Ovary (tissue), 10 donors: ENCODE measurements at places on chromosomes 11 and 22. TPM values are rescaled to one million over a fixed set of nuclear protein-coding genes. Genes with fewer than 3 reads are reported as not detected.

Gene KRTAP5-8
- not detected for polyA plus RNA-seq

- no peak for DNase-seq
Observed at GRCh38 chr22:49017482-49018329, 810.0 kb downstream of the BRD1 start.

DNA sequence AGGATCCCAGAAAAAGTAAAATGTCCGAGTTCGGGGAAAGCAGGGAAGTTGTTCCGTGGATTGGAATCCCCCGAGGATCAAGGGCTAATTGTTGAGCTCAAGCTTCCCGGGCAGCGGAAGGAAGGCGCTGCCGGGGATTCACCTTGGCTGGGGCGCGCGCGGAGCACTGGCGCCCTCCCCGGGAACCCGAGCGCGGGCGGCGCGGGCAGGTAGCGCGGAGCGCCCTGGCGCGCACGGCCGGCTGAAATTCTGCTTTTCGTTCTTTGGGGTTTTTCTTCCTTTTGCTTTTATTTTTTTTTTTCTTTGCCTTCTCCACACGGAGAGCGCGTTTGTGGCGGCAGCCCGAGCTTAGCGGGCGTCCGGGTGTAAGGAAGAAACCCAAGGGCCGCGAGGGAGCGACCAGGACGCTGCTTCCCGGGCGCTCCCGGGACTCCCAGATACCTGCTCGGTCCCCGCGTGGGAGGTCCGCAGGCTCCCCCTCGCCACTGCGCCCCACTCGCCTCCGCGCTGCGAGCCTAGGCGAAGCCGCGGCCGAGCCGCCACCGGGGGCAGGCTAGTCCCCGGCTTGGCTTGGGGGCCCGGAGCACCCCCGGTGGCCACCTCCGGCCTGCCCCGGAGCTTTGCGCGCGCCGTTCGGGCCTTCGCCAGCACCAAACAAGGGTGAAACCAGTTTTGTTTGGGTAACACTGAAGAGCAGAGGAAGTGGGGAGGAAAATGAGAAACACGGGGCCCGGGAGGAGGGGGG, 4.8 kb upstream of the IGF2 start:
- DNase-seq: no peak

DNA sequence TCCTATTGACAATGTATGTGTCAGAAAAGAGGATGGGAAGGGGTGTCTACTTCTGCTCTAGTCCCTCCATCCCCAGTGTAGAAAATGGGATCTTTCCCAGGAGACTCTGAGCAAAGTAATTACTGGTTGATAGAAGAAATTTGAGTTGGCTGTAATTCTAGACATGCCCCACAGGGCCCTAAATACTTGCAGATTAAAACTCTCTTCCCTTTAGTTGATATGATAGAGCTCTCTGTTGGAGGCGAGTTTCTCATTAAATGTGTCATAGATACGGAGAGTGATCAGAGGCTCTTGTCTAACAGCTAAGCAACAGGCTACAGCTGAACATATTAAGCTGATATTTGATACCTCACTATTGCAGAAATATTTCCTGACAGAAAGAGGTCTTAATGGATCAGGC, 32.9 kb downstream of the OR52E1 start:
- DNase-seq: no peak

- DNase-seq: no peak
Observed at GRCh38 chr11:95035316-95035715, 10.3 kb downstream of the KDM4E start.

DNA sequence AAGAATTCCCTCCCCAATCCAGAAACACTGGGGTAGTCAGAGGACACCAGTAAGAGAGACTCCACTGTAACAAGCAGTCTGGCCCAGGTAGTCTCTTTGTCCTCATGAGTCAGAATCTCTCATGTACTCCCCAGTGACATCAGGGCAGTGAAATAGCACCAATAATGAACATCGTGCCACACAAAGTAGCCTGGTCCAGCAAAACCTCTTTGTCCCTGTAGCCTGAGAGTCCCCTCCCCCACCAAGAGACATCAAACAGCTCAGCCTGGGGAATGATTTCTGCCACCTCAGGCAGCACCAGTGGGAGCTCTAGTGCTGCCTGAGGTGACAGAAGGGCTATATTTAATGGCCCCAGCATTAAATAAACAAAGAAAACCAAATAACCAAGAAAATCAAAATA, 88.1 kb downstream of the SBF2 start:
- DNase-seq: no peak

- no peak for DNase-seq
Observed at GRCh38 chr11:6640036-6640984, 15.3 kb downstream of the DCHS1 start.

DNA sequence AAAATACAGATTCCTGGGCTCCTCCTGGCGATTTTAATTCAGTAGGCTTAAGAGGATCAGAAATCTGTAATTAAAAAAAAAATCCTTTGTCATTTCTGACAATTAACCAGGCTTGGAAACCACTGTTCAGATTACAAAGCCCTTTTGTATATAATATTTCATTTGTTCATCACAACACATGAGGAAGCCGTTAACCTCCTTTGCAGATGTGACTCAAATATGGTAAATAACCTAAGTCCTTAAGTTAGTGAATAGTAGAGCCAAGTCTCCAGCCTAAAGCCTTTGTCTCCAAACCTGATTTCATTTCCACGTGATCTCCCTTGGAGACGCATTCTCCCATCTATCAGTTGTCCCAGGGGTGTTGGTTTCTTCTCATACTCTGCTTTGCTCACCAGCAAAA, 67.6 kb downstream of the UBASH3B start:
- DNase-seq: no peak

- no peak for DNase-seq
Observed at GRCh38 chr22:50630376-50630775, 2.4 kb upstream of the ARSA start.
